ENCODE measurements at places on chromosomes 5 and 9.

DNA sequence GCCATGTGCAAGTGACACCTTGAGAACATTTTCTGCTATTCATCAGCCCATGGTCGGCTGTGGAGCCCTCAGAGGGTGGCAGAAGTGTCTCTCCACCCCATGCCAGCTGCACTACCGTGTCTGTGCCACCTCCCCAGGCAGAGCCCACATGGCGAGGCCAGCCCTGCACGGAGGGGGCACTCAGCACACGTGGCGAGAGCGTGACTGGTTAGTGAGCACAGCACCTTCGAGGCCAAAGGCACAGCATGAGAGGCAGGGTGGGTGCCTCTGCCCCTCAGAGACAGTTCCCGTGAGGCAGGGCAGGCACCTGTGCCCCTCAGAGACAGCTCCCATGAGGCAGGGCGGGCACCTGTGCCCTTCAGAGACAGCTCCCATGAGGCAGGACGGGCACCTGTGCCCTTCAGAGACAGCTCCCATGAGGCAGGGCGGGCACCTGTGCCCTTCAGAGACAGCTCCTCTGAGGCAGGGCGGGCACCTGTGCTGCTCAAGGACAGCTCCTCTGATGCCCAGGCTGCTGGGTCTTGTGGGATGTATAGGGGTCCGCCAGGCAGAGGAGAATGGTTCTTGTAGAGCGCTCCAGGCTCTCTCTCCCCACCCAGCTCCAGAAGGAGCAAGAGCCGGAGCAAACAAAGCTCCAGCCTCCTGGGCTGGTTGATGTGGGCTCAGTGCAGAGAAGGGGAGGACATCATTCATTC lies 179.8 kb upstream of the PPP1R26 start:
- DNase-seq = no peak

GRCh38 chr9:106947106-106947900 lies 84.3 kb downstream of the ZNF462 start:
- DNase-seq = no peak

DNA sequence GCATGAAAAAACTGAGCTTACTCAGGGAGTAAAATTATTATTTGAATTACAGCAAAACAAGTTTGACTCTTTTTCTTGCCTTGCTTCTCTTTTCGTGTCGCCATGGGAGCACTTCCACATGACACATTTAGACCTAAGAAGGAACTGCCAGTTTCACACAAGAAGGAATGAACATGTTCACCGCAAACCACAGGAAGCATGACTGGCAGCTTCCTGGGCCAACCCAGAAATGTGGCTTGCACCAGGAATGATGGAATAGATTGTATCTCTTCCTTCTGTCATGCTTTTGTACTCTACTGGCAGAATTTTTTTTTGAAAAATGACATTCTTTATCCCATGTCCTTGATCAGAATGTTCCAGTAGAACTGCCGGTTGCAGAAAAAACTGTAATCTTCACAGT lies 32.9 kb upstream of the MAN2A1 start:
- DNase-seq = peak; percentile 17

DNA sequence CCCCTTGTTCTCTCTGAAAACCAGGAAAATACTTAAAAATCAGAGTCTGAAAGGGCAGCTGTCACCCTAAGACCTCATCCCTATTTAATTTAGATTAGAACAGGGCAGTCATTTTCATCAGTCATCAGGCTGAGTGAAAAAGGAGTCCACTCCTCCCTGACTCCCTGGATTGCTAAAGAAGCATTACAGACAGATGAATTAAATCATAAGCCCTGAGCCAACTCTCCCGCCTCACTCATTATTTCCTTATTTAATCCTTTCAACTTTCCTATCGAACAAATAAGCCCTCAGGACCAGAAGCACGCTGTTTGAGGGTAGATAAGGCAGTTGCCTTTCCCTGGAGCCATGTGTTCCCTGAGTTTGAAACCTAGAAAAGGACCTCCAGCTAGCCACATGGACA lies 201.9 kb upstream of the ANKRD55 start:
- DNase-seq = no peak

GRCh38 chr9:116352958-116353357 lies 199.4 kb downstream of the PAPPA start:
- DNase-seq = no peak

DNA sequence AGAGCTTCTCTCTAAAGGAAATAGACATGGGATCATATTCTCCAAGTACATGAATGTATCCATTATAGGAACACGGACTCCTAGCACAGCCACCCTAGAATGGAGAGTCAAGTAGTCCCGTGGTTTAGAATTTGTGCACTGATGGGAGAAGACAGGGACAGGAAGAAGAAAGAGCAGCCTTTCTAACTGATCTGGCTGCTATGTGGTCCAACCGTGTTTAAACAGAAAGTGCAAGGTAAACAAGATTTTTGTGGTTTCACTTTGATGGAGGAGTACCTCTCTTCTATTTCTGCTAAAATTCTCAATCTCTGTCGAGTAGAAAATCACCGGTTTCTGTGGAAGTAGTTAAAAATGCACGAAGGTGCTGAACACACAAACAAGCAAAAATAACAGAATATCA lies 171.3 kb downstream of the ST8SIA4 start:
- DNase-seq = no peak

DNA sequence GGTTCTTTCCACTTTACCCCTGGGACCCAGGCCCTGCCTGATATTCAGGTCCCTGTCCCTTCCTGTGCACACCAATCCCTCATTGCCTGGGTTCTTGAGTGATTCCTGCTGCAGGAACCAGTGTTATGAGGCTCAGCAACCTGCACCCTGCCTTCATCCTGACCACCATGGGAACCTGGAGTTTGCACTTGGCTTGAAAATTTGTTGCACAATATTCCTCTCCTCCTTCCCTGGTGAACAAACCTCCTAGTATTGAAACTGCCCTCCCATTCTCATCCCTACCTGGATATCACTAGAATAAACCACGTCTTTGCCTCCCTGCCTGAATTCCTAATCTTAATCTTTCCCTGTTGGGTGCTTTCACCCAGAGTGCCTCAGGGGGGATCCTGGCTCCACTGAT lies 52.1 kb upstream of the AFAP1L1 start:
- no peak for DNase-seq

- no peak for DNase-seq
These were observed 77.2 kb upstream of the NEK6 start for GRCh38 chr9:124180557-124180956.

GRCh38 chr5:97163790-97164285 lies 19.2 kb downstream of the RIOK2 start:
- DNase-seq = no peak

DNA sequence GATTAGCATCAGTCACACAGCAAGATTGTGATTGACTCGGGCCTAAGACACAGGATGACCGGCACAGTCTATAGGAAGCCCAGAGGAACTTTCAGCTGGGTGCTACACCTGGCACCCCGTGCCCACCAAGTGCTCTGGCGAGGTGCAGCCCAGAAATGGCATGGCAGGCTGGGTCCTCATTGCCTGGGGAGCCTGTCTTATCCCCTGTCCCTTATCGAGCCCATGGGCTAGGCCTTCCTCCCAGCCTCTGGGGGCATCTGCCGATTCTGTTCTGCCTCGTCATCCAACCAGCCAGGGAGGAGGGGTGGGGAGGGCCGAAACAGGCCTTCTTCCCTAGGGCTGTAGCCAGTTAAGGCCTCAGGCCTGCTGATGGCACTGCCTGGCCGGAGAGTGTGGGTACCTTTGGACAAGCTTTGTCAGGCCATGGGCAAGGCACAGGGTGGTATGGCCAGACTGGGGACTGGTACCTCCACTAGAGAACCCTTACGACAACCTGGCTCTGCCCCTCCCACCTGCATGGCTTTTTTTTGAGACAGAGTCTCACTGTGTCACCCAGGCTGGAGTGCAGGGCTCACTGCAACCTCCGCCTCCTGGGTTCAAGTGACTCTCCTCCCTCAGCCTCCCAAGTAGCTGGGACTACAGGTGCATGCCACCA lies 1.6 kb downstream of the GRK6 start:
- no peak for DNase-seq

DNA sequence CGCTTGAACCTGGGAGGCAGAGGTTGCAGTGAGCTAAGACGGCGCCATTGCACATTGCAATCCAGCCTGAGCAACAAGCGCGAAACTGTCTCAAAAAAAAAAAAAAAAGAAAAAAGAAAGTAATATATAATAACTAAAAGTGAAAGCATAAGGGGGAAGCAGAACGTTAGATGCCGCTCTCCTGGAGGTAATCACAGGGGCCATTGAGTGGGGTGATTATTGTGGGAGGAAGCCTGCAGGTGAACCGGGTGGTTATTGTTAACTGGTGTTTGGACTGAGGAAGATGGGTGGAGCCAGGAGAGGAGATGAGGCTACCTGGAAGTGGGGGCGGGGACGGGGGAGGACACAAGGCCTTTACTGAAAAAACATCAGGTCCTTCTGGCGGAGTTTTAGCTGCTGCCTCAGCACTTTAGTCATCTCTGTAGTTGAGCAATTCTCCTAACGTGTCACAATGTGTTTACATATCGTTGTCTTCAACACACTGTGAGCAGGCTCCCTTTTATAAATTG lies 5.3 kb upstream of the TJP2 start:
- no peak for DNase-seq

DNA sequence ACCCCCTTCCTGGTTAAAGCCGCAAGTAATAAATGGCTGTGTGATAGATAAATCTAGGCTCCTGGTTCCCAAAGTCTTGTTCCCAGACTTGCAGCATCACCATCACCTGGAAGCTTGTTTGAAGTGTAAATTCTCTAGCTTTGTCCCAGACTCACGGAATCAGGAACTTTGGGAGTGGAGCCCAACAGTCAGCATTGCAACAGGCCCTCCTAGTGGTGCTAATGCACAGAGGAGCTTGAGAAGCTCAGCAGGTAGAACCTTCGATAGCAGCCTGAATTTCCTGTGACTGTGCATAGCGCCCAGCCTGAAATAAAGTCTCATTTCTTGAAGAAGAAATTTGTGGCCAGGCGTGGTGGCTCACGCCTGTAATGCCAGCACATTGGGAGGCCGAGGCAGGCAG lies 30.3 kb upstream of the MELK start:
- DNase-seq = no peak

- DNase-seq = no peak
These were observed 189.5 kb upstream of the PPP1R26 start for GRCh38 chr9:135290086-135290485.

DNA sequence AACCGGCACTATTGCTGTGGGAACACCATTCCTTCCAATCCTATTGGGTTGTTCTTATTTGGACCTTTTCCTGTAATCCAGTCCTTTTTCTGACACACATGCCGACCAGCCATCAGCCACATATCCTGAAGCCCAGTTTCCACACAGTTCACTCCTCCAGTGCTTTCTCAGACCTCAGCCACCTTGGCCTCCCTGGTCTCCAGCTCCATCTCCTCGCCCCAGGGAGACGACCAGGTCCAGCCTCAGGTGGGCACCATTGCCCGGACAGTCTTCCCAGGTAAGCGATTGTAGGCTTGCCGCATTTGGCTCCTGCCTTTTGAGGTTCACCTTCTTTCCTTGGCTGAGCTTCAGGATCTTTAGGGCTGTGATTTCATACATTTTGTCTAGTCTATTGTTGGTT lies 15.2 kb upstream of the TERT start:
- no peak for DNase-seq

DNA sequence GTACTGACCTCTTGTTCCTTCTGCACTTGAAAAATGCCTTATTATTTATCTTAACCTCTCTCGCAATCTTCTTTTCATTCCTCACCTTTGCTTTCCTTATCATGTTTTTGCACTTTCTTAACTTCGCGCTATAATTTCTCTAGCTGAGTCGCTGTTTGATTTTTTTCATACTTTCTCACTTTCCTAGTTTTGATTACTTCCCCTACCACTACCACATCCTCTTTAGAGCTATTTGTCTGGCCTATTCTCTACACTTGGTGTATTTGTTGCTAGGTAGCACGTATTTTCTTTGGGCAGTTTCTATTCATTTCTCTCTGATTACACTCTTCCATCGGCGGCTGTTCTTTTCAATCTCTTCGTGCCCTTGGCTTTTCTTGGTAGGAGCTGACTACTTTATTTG lies 611.8 kb downstream of the BNC2 start:
- DNase-seq = no peak

GRCh38 chr9:14768405-14769229 lies 46.1 kb upstream of the CER1 start:
- no peak for DNase-seq

DNA sequence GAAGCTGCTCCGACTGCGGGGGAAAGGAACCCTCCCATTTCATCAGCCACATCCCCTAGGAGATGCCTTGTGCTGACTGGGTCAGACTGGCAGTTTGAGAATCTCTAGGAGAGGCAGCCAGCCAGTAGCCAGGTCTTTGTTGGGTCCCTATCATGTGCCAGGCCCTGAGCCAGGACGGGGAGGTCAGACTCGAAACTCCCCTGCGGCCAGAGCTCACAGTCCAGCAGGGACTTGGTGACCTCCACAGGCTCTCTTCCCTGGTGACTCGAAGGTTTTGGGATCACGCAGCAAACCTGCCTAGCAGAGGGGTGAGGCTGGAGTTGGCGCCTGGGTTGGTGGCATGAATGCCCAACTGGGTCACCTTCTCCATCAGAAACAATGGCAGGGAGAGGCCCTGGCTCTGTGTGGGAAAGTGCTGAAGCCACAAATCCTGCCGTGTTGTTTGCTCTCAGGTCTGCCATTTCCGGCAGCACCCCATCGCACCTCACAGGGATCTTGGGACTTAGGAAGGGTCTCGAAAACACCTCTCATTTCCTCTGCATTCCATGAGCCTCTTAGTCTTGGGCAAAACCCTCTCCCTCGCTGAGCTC lies 14.4 kb upstream of the ORM1 start:
- DNase-seq = no peak
